Right lobe of liver (tissue), 6 donors: ENCODE measurements at places on chromosomes 7 and 10. TPM values are rescaled to one million over a fixed set of nuclear protein-coding genes. Genes with fewer than 3 reads are reported as not detected.

The FKBP6 gene
- total RNA-seq, result not detected

The FOXI2 gene
- not detected for total RNA-seq

The OR2A42 gene
- not detected for total RNA-seq

DNA sequence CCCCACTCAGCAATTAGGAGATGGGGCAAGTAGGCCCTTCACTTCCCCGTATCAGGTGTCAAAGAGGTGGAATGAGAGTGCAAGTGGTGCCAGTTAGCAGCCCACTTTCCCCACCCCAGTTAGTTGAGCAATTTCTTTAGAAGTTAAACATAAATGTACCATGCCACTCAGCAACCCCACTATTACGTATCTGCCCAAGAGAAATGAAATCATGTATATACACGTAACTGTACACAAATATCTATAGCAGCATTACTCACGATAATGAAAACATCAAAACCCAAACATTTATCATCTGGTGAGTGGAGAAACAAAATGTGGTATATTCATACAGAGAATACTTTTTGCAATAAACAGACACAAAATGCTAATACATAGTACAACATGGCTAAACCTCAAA is 50.4 kb downstream of the IMMP2L start:
- no peaks in the 10 kb centered on the region for H3K36me3 ChIP-seq
- no peaks in the 10 kb centered on the region for H3K4me1 ChIP-seq
- no peak overlapping the region for H3K4me3 ChIP-seq
- H3K27me3 ChIP-seq, result no peaks in the 10 kb centered on the region

- no peaks in the 10 kb centered on the region for H3K4me1 ChIP-seq
- DNase-seq, result no peak
- no peaks in the 10 kb centered on the region for H3K36me3 ChIP-seq
- no peak overlapping the region for H3K27ac ChIP-seq
- no peaks in the 10 kb centered on the region for H3K27me3 ChIP-seq
These were observed 495.8 kb downstream of the PLXNA4 start for GRCh38 chr7:132080467-132080866.

DNA sequence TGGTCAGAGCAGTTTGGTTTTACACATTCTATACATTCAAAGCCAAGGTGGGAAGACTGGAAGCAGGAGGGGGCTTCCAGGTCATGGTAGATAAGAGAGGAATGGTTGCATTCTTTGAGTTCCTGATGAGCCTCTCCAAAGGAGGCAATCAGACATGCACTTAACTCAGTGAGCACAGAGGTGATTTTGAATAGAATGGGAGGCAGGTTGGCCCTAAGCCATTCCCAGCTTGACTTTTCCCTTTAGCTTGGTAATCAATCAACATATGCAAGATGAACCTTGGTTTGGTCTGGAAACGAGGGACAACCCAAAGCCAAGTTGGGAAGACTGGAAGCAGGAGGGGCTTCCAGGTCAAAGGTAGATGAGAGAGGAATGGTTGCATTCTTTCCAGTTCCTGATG is 31.4 kb downstream of the TCERG1L start:
- no peak overlapping the region for H3K4me3 ChIP-seq
- H3K36me3 ChIP-seq, result no peaks in the 10 kb centered on the region
- no peak for DNase-seq
- no peaks in the 10 kb centered on the region for H3K4me1 ChIP-seq

- peak overlapping the region; percentile 70 for H3K27ac ChIP-seq
- H3K4me1 ChIP-seq, result no peaks in the 10 kb centered on the region
- H3K27me3 ChIP-seq, result no peaks in the 10 kb centered on the region
These were observed 370 bp upstream of the EZH2 start for GRCh38 chr7:148884299-148885022.

DNA sequence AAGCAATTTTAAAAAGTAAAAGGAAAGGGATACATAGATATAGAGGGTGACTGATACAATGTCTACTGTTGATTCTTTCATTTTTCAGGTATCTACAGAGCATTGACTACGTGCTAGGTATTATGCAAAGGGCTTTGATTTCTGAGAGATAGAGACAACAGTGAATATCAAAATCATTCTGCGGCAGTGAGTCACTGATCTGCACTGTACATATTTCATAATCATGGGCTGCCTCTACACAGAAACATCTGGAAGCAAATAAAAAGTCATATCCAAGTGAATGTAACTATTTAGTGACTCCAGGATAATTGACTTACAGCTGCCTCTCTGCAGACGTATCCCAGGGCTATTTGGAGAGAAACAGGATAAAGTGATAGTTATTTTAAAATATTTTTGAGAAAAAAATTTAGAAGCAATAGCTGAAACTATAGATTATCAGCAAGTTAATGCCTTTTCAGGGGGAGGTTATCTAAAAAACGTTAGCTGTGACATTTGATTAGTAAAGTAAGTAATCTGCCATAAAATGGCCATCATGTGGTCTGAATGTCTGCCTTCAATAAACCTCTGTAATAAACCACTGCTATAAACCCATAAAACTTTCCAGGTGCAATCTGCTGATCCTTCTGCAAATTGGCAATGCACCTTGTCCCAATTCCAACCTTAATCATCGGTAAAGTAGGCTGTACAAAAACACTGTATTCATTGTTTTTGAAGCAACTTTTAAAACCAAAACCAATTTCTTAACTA is 43.7 kb downstream of the CPXM2 start:
- no peaks in the 10 kb centered on the region for H3K27me3 ChIP-seq
- H3K4me1 ChIP-seq, result no peaks in the 10 kb centered on the region
- no peaks in the 10 kb centered on the region for H3K36me3 ChIP-seq
- DNase-seq, result no peak
- no peak overlapping the region for H3K27ac ChIP-seq
